ENCODE measurements at places on chromosomes 12 and 14.

GRCh38 chr12:109833307-109834189 lies at the start of gene TRPV4:
Gene TRPV4, minus strand, starts transcription at chr12:109833398. Its CDS starts 18,602 bp downstream, at chr12:109814796.
- DNase-seq, result no peak

DNA sequence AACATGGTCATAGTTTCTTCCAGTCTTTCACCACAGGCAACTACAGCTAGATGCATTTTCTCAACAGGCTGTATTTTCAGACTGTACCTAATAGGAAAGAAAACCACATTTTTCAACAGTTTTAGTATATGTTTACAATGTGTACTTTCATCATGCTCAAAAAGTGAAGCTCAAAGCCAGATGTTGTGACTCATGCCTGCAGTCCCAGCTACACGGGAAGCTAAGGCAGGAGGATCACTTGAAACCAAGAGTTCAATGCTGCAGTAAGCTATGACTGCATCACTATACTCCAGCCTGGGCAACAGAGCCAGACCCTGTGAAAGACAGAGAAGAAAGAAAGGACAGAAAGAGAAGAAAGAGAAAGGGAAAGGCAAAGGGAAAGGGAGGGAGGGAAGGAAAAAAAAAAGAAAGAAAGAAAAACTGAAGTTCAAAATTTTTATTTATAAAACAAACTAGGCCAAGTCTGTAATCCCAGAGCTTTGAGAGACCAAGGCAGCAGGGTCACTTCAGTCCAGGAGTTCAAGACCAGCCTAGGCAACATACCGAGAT lies 25.5 kb downstream of the GXYLT1 start:
- no peak for DNase-seq

GRCh38 chr14:53149668-53150316 lies 3.3 kb downstream of the DDHD1 start:
- DNase-seq, result no peak

- DNase-seq, result no peak
Observed at GRCh38 chr14:73567951-73568885, 795 bp upstream of the ACOT2 start.

GRCh38 chr12:44459569-44459968 lies 416.5 kb downstream of the NELL2 start:
- no peak for DNase-seq

Data from C1 segment of cervical spinal cord (tissue), 14 donors.